ENCODE measurements at places on chromosomes 1 and 21.

DNA sequence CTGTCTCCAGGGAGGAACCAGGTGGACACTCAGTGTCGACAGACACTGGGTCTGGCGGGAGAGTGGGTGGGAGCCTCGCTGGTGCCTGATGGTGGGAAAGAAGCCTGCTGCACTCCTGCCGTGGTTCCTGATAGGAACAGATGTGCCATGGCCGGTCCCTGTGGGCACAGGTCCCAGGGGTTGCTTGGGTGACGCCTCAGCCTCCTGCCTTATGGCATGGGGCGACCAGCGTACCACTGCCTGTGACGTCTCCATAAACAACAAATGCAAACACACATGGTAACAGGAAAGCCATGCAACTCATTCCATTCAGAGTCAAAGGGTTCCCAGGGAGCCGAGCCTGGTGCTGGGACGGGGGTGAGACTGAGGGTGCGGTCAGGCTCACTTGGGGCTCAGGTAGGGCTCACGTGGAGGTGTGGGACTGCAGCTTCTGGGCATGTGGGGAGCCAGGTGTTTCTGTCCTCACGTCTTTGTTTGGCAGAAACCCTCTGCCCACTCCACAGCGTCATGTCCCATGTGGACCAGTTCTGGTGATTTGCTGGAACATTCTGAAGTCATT lies 34.8 kb downstream of the SNAP47 start:
- no peak for DNase-seq

DNA sequence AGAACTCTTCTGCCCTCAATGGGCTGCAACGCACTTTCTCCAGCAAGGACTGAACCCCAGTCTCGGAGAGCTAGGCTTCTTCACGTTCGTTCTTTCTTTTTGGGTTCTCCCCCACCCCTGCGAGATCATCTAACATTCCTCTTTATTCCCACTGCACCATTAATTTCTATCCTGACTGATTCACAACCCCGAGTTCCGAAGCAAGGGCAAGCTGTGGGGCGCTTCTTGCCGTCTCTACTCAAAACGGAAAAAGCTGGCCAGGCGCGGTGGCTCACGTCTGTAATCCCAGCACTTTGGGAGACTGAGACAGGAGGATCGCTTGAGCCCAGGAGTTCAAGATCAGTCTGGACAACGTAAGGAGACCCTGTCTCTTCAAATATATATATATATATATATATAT lies 37.4 kb upstream of the BTG2 start:
- no peak for DNase-seq

DNA sequence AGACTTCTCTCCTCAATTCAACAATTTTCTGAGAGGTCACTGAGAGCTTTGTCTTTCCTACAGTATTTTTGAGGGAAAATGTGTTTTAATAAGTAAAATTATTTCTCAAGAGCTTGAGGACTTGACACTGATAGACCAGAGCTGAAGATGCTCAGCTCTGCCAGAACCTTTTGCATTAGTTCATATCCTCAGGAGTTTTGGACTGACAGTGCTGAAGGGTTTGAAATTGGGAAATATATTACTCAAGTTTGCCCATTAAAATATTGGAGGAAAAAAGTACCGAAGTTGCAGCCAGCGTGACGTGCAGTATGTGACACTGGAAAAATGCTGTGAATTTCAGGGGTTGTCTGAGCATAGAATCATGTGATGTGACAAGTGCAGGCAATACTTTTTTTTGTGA lies 346.6 kb upstream of the DPYD start:
- DNase-seq, result no peak

- no peak for DNase-seq
Measured at GRCh38 chr1:23574265-23574754, 15.0 kb upstream of the ID3 start.

DNA sequence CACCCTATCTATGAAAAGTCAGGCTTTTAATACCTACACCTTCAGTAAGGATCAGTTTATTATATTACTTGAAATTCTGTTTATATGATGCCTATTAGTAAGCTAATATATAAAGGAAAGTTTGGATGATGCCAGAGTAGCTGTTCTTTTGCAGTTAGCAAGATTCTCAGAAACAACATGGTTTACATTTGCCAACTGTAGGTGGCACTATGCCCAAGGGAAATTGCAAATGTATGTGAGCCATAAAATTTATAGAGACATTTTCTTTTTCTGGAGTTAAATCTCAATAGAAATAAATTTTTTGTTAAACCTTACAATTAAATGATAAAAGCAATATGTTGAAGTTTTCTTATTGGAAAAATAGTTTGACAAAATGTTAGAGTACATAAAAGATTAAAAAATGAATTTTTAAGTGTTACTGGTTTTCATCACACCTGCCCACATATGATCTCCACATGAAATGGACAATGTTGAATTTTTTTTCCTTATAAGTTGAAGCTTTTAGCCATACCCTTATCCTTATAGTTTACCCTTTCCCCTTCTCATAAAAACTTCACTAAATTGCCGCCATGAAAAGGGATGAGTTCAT lies 32.1 kb upstream of the EPHX4 start:
- peak; percentile 67 for DNase-seq

GRCh38 chr21:27429710-27430341 lies 462.9 kb upstream of the ADAMTS5 start:
- no peak for DNase-seq

GRCh38 chr1:188891958-188892357 lies 1585.7 kb downstream of the BRINP3 start:
- DNase-seq, result no peak

GRCh38 chr1:44158871-44159270 lies 17.4 kb upstream of the KLF18 start:
- no peak for DNase-seq

- peak; percentile 28 for DNase-seq
Measured at GRCh38 chr1:23763041-23763577, 15.1 kb upstream of the PITHD1 start.

DNA sequence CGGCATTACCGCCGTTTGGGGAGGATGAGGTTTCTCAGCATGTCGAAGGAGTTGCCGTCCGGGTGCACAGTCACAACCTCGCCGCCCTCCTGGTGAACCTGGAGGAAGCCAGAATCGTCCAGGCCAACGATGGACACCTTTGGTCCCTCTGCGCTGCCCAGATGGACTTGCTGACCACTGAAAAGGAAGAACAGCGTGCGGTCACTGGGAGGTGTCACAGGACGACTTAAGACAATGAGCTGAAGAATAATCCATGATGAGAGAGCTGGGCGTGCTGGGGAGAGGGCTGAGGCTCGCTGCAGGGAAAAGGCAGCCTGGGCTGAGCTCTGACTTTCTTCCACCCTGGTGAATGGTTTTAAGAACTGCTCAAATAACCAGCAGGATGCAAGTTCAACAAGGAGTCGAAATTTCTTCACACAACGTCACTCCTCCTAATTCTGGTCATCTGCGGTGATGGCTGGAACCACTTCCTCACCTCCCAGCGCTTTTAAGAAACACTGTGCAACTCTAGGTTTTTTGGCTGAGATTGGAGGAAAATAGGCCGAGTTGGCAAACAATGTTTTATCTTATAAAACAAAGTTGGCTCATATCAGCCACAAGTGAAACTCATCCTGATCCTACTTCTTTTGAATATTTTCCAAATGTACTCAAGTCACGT lies 55.5 kb downstream of the SIM2 start:
- DNase-seq, result no peak

DNA sequence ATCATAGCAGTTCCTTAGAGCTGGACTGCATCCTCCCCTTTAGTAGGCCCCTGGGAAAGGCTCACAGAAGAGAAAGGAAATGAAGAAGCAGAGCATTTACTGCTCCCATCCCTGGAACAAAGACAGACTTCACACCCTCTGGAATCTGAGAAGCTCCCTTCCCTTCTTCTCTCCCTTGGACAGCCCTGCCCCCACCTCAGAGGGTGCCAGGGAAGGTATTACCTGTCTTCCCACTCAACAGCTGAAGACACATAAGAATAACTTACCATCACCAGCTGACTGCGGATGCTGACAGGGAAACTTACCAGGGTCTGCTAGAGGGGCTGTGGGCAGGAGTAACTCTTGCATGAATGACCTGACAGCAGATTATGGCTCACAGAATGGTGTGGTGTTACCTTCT lies 14.1 kb upstream of the FAAH start:
- DNase-seq, result no peak

Measured in G401 (cell line).